ENCODE measurements at places on chromosomes 16 and 17.

GRCh38 chr17:69048634-69049033 lies 12.1 kb downstream of the ABCA9 start:
- DNase-seq = no peak

- no peak for DNase-seq
These were observed 68.5 kb downstream of the RPA1 start for GRCh38 chr17:1898332-1898731.

- no peak for DNase-seq
These were observed 80.3 kb downstream of the RBFOX3 start for GRCh38 chr17:79530361-79531105.

GRCh38 chr17:54903375-54903774 lies 2.7 kb downstream of the TOM1L1 start:
- no peak for DNase-seq

DNA sequence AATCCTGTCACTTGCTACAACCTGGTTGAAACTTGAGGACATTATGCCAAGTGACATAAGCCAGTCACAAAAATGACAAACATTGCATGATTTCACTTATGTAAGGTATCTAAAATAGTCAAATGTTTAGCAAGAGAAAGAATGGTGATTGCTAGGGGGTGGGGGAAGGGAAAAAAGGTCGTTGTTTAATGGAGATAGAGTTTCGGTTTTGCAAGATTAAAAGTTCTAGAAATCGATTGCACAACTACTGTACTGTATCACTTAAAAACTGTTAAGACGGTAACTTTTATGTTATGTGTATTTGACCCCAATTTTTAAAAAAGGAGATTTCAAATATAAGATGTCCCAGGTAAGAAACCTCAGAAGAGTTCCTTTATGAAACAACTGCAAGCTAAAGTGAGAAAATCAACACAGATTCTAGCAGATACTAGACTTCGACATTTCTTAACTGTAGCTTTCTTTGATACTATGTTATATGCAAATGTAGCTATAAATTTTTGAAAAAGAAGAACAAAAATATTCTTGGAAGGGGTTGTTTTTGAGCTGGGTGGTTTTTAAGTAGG lies 5.9 kb downstream of the MEOX1 start:
- DNase-seq = no peak

DNA sequence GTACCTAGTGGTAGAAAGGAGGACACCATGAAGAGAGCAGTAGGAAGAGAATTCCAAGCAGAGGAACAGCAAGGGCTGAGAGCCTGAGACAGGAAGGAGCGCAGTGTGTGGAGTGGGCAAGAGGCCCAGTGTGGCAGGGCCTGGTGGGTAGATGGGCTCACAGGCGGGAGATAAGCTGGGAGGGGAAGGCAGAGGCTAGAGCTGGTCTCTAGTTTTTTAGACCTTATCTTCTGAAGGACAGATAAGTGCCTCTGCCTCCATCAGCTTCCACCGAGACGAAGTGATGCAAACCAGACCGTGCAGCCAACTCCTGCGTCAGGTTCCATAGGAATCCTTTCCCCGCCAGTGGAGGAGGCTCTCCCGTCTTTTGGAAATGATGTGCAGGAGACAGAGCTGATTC lies 33.6 kb downstream of the CDH1 start:
- no peak for DNase-seq

DNA sequence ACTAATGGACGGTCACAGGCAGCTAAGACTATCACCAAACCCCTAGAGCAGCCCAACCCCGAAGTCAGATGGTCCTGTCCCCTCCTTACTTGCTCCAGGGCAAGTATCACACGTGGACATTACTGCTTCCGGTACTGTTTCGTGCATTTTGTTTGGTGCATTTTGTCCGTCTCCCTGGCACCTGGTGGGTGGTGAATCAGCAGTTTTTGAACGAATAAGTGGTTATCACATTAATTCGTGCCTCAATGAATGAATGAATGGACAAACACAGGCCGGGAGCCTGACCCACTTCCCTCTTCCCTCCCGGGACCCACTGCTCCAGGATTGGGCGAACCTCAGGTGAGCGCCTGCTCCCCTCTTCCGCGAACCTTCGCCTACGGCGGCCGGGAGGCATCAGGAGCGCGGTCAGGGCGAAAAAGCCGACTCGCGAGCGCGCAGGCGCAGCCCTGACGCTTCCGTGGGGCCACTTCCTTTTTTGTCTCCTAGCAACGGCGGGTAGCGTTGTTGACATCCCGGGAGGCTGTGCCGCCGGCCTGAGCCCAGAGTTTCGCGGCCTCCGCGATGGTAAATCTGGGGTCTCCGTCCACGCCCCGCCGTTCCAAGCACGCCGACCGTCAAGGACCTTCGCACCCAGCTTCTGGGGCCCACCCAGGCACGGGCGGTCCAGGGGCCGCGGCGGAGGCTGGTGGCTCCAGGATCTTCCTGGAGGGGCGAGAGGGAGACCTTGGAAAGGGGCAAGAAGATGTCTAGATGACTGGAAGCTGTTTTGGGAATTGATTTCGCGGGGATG lies at the start of gene DYNLRB2:
Gene DYNLRB2, plus strand, starts transcription at position 478 of the 790 bp plus-strand sequence. Its CDS starts 84 bp downstream, at position 562.
- DNase-seq = peak; percentile 94

GRCh38 chr17:58005728-58006559 lies 1.1 kb downstream of the SRSF1 start:
- DNase-seq = no peak

GRCh38 chr17:78034429-78035091 lies 76.1 kb downstream of the TNRC6C start:
- DNase-seq = no peak

DNA sequence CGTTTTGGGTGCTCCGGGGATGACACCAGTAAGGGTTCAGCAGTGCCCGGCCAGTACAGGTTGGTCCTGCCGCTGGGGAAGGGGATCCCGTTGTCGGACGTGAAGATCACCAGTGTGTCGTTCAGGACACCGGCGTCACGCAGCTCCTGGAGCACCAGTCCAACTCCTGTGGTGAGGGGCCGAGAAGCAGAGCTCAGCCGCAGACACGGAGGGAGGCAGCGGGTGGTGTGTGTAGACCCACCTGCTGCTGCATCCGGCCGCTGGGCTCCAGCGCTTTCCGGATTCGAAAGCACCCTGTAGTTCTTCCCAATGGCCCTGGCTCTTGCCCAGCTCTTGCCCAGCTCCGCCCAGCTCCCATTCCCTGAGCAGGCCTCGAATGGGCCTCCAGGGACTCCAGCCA lies 8.0 kb downstream of the SGSH start:
- DNase-seq = no peak

- DNase-seq = no peak
These were observed 4.0 kb downstream of the CBX2 start for GRCh38 chr17:79781736-79782575.

DNA sequence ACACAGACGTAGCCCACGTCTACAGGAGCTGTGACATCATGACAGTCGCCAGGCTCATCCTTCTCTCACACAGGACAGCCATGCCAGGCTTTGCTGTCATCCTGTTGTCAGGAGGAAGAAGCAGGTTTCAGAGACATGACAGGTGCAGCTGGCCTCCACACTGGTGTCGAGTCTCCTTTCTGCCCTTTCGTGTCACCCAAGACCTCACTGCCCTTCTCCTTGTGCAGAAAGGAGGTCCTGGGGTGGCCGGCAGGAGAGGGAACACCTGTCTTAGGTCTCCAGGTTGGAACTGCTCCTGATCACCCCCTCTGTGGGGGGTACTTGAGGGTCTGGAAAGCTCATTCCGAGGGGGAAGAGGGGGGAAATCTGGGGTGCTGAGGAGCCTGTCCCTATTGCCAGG lies 41.6 kb upstream of the IRF8 start:
- no peak for DNase-seq

DNA sequence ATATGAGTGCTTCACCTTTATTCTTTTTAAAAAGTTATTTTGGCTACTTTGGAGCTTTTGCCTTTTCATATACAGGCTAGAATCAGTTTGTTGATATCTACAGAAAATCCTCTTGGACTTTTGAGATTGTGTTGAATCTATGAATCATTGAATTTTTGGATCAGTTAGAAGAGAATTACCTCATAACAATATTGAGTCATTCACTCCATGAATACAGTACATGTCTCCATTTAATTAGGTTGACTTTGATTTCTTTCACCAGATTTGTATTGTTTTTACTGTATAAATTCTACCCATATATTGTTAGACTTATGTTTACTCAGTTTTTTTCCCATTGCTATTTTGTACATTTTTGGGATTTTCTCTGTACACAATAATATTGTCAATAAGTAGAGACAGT lies 54.4 kb downstream of the TAOK1 start:
- DNase-seq = no peak

- DNase-seq = no peak
These were observed 20.2 kb downstream of the IL21R start for GRCh38 chr16:27421961-27422740.

GRCh38 chr16:67804853-67805542 lies 1.4 kb downstream of the RANBP10 start:
- DNase-seq = no peak

GRCh38 chr17:69597898-69598692 lies 183.6 kb downstream of the MAP2K6 start:
- DNase-seq = no peak

GRCh38 chr17:32859857-32860525 lies 16.9 kb downstream of the MYO1D start:
- no peak for DNase-seq

DNA sequence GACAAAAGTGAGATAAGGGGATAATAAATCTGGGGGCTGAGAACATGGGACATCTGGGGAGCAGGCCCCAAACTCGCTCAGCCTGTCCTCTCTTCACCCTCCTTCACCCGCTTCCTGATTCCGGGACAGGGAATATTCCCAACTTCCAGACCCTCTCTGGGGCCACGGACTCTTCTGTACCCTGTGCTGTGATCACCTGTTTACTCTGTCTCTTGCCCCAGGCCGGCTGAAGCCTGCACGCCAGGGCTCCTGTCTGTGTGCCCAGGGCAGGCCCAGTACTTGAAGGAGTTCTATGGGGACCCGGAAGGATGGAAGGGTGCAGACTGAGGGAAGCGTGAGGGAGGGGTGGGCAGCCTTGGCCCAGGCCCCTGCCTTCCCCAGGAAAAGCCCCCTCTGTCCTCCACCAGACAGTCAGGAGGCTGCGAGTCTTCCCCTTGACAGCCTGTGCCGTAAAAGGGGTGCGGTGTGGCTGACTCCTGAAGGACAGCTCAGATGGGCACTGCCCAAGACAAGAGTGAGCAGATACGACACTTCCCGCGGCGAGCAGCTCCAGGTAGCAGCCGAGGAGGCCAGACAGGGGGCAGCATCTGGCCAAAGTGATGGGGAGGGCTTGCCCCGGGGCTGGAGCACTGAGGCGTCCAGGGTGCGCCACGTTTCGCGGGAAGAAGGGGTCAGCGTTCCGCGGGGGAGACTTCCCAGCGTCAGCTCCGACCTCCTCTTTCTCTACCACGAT lies 1.0 kb upstream of the CCNF start:
- DNase-seq = peak; percentile 32

DNA sequence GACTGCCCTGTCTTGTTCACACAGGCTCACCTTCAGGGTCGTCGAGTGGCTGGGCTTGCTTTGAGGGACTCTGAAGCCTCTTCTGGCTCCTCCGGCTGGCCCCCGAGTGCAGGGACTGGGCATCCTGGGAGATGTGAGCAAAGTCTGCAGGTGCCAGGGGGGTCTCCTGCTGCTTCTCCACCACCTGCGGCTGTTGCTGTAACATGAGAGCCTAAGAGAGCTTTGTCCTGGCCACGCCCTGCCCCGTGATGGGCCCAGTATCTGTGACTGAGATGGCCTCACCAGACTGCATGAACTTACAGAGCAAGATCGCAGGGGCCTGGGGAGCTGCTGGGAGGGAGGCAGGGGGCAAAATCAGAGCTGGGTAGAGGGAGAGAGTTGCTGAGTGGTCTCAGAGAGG lies 12.5 kb downstream of the ERN2 start:
- DNase-seq = no peak

DNA sequence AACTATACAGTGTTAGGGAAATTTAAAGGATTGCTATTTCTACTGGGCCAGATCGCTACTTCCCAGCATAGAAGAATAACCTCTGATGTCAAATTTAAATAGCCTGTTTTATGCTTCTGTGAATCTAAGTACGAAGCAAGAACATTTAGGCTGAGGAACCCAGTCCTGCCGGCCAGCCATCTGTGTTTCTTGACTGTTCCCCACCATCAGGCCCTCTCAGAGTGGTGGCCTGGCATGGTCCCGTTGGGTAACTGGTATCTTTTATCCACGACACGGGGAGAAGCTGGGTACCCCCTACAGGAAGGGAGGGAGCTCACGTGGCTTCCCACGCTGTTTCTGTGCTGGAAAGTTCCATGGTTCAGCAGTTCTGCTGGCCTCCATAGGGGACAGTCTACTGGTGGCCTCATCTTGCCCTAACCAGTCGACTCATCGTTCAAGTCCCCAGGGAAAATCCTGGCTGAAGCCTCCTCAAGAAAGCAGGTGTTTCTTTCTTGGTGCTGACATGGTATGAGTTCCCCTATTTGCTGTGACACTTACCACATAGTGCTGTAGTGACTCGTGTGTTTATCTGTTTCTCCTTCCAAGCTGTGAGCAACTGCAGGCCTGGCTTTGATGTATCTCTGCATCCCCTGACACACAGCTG lies 201.7 kb upstream of the NLRP1 start:
- DNase-seq = no peak

DNA sequence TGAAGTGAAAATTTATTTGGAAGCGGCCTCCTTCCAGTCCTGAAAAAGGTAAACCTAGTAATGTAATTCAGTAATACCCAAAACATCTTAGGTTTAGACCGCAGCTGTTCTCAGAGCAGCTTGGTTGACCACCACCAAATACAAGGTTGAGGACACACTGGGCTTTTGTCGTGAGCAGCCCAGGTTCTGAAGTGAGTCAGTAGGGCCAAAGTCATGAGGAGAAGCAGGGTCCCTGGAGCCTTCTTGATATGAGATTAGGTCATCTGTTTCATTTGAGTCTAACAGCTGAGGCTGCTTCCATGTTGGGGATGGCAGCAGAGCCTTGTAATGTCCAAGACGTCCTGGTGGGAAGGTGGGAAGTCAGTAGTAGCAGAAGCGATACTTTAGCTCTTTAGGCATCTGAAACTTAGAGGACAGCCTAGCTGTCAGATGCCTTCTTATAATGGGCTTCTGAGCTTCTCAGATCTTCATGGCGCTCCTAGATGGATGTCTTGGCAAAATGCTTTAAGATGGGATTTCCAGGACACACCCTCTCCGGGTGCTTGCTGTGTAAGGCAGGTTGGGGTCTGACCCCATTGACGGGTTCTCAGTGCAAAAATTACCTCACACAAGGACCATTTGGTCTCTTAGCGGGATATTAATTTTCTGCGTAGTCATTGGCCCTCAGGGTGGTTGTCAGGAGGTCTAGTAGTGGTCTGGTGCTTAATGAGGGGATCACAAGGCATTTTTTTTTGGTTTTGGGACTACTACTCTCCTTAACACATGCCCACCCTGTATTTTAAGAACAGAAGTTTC lies 2.4 kb downstream of the ALKBH5 start:
- DNase-seq = no peak

- peak; percentile 67 for DNase-seq
These were observed 1.3 kb upstream of the SENP3 start for GRCh38 chr17:7560172-7561027.

- DNase-seq = no peak
These were observed 5.6 kb upstream of the TUBG2 start for GRCh38 chr17:42653179-42654124.

- DNase-seq = no peak
These were observed 82.8 kb downstream of the ASIC2 start for GRCh38 chr17:33210285-33210684.
